T-cell (primary cell): ENCODE measurements at places on chromosomes 7 and 10. TPM values are rescaled to one million over a fixed set of nuclear protein-coding genes. Genes with fewer than 3 reads are reported as not detected.
A peak's percentile ranks its signal among the peaks of the same experiment; 100 is the strongest.

DNA sequence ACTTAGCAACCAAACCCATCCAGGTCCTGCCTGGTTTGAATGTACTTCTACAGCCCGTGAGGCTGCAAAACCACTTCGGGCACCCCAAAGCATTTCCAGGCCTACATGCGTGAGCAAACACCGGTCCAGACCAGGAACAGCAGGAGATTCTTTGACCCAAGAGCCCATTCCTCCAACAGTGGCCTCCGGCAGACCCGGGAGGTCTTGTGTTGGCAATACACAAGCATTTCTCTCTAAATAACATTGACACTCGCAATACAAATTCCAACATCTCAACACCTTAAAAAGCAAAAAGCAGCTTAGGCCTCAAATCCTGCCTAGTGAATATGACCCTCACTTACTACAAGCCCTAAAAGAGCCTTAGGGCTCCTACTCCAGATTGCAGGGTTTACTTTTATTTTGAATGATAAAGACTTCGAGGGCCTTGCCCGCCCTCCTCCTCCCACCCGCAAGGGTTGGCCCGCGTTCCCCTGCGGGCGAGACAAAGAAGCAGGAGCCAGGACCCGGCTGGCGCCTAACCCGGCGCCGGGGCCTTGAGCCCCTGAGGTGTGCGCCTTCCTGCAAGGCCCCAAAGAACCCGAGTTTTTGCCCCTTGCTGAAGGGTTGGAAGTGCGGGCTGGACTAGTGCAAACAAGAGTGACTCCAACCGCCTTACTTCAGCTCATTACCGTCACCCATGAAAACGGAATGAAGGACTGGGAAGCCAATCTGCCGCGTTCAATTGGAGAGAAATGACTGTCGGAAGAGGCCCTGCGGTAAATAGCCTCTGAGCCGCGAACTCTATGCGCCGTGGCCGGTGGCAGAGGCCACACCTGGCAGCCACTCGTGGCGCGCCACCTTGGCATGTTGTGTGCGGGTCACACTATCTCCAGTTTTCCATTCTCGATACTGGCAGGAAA lies 3.4 kb upstream of the DLX6 start:
- H3K27ac ChIP-seq = no peak overlapping the region
- H3K27me3 ChIP-seq = peaks cover 27% of the 10 kb centered on the region
- H3K4me3 ChIP-seq = peak overlapping the region; percentile 3
- DNase-seq = no peak
- peaks cover 30% of the 10 kb centered on the region for H3K4me1 ChIP-seq
- no peaks in the 10 kb centered on the region for H3K36me3 ChIP-seq

DNA sequence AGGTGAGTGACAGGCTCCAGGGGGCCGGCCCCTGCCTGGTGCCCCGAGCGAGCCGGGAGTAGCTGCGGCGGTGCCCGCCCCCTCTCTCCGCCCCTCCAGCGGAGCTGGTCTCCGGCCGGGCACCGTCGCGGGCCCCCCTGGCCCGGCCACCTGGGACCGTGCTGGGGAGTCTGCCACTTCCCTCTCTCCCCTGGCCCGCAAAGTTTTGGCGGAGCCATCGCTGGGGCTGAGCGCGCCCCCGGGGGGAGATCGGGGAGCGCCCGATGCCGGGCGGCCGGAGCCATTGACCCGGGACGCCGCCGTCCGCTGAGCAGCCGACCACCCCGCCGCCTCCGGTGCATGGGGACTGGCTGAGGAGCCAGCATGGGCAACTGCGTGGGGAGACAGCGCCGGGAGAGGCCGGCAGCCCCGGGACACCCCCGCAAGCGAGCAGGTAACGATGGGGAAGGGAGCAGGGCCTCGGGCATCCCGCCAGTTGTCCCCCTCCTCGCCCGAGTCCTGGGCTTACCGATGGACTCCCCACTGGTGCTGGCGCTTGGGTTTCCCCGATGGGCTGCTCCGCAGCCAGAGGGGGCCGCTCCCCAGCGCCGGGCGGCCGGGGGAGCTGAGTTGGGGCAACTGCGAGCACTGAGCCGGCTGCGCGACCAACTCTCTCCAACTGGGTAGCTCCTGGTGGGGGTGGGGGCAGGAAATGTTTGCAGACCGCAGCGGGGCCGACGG lies at the start of gene UBTD1:
Gene UBTD1 (plus strand): TSS at position 84 of the 720 bp plus-strand sequence. CDS start 280 bp downstream, at position 364.
- H3K4me1 ChIP-seq = peaks cover 21% of the 10 kb centered on the region
- DNase-seq = no peak
- peak within 1 kb of the TSS; percentile 93 for H3K4me3 ChIP-seq
- H3K27me3 ChIP-seq = no peaks in the 10 kb centered on the region
- H3K27ac ChIP-seq = peak within 1 kb of the TSS; percentile 80

ASZ1 gene
- not detected for total RNA-seq

LRRC18 gene
- not detected for total RNA-seq

CLEC5A gene
- total RNA-seq = not detected

DNA sequence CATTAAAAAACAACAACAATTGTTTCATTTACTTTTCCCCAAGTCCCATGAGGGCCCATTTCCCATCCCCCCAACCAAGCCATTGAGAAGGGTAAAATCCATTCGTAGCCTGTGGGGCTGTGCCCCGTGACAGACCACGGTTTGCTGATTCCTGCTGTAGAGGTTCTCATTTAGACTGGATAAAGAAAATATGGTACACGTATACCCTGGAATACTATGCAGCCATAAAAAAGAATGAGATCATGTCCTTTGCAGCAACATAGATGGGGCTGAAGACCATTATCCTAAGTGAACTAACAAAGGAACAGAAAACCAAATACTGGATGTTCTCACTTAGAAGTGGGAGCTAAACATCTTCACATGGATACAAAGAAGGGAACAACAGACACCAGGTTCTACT lies 44.9 kb downstream of the ZNF783 start:
- no peak for DNase-seq
- H3K36me3 ChIP-seq = no peaks in the 10 kb centered on the region
- H3K4me1 ChIP-seq = no peaks in the 10 kb centered on the region
- H3K27me3 ChIP-seq = peaks cover 4% of the 10 kb centered on the region
- no peak overlapping the region for H3K4me3 ChIP-seq

- H3K4me3 ChIP-seq = no peak overlapping the region
- H3K4me1 ChIP-seq = no peaks in the 10 kb centered on the region
- no peaks in the 10 kb centered on the region for H3K27me3 ChIP-seq
- DNase-seq = no peak
- H3K27ac ChIP-seq = no peak overlapping the region
These were observed 825.1 kb upstream of the ZWINT start for GRCh38 chr10:57186201-57186600.

- no peaks in the 10 kb centered on the region for H3K36me3 ChIP-seq
- peaks cover 5% of the 10 kb centered on the region for H3K27me3 ChIP-seq
- H3K27ac ChIP-seq = no peak overlapping the region
- no peak for DNase-seq
- H3K4me1 ChIP-seq = no peaks in the 10 kb centered on the region
- no peak overlapping the region for H3K4me3 ChIP-seq
These were observed 95.0 kb downstream of the WDFY4 start for GRCh38 chr10:48779546-48780152.

DNA sequence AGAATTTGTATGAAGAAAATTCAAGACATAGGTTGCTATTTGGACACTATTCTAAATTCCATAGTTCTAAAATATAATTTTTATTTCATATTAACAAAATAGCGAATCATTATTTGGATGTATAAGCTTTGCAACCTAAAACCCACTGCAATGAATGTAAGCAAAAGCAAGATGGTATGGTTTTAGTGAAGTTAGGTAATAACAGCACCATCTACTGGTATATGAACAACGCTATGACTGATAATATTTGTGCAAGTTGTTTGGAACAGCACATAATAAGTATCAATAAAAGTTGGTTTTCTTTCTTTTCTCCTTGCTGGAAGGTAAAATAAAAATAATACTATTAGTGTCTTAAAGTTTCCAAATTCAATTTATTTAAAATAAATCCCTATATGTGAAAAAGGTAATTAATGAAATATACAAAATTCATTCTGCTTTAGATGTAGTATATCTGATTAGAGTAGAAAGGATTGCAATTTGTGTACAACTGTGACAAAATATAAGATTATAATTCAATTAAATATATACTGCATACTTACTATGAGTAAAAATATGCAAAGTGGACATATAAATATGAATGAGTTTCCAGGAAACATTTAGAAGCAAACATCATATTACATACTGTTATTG lies 79.0 kb upstream of the LSM8 start:
- H3K27me3 ChIP-seq = peaks cover 3% of the 10 kb centered on the region
- no peaks in the 10 kb centered on the region for H3K4me1 ChIP-seq
- no peak overlapping the region for H3K27ac ChIP-seq
- H3K36me3 ChIP-seq = no peaks in the 10 kb centered on the region
- H3K4me3 ChIP-seq = no peak overlapping the region

DNA sequence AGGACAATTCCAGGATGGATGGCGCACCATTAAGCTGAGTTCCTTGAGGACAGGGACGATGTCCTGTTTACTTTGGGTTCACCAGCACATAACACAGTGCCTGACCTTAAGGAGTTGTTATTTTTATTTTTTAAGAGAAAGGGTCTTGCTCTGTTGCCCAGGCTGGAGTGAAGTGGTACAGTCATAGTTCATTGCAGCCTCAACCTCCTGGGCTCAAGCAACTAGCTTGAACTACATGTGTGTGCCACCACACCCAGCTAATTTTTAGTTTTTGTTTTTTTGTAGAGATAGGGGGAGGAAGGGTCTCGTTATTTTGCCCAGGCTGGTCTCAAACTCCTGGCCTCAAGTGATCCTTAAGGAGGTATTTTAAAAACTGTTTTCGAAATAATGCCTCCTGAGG lies 1.7 kb upstream of the CALU start:
- H3K36me3 ChIP-seq = no peaks in the 10 kb centered on the region
- DNase-seq = no peak
- H3K4me3 ChIP-seq = no peak overlapping the region
- H3K4me1 ChIP-seq = peaks cover 20% of the 10 kb centered on the region
- H3K27me3 ChIP-seq = no peaks in the 10 kb centered on the region

IFIT1B gene
- not detected for total RNA-seq

GRCh38 chr10:63156236-63156635 lies 23.1 kb downstream of the NRBF2 start:
- no peaks in the 10 kb centered on the region for H3K36me3 ChIP-seq
- no peak for DNase-seq
- no peak overlapping the region for H3K4me3 ChIP-seq

ACSM6 gene
- not detected for total RNA-seq

- H3K27ac ChIP-seq = no peak overlapping the region
- no peaks in the 10 kb centered on the region for H3K4me1 ChIP-seq
- no peaks in the 10 kb centered on the region for H3K36me3 ChIP-seq
- no peak for DNase-seq
- no peak overlapping the region for H3K4me3 ChIP-seq
These were observed 286.0 kb downstream of the TWIST1 start for GRCh38 chr7:18831419-18831818.

- no peaks in the 10 kb centered on the region for H3K36me3 ChIP-seq
- H3K27ac ChIP-seq = no peak overlapping the region
- H3K4me3 ChIP-seq = no peak overlapping the region
- no peaks in the 10 kb centered on the region for H3K4me1 ChIP-seq
- DNase-seq = no peak
These were observed 14.3 kb downstream of the JAZF1 start for GRCh38 chr7:28165961-28166955.

GRCh38 chr10:1939016-1939415 lies 201.7 kb upstream of the ADARB2 start:
- peak overlapping the region; percentile 91 for H3K27ac ChIP-seq
- no peak overlapping the region for H3K4me3 ChIP-seq
- no peaks in the 10 kb centered on the region for H3K27me3 ChIP-seq
- H3K4me1 ChIP-seq = peaks cover 38% of the 10 kb centered on the region

GRCh38 chr10:94025806-94026205 lies 32.1 kb downstream of the PLCE1 start:
- H3K4me3 ChIP-seq = no peak overlapping the region
- no peaks in the 10 kb centered on the region for H3K27me3 ChIP-seq
- H3K27ac ChIP-seq = no peak overlapping the region
- DNase-seq = no peak
- H3K4me1 ChIP-seq = no peaks in the 10 kb centered on the region

KCNMA1 gene
- 0.26 TPM for total RNA-seq

DNA sequence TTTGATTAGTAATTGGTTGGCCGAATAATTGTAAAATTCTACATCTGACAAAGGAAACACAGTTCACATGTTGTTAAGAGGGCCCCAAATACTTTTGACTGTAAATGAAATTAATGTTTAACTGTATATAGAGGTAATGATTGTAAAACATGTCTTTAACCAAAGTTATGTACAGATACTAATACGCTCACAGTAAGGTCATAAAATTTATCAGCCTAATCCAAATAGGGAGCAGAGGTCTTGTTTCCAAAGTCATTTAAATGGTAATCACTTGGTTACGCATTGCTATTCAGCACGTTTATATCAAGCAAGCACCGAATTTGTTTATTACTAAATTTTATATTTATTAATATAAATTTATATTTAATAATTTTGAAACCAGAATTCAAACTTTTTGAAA lies 1.4 kb downstream of the PHYHIPL start:
- peaks cover 6% of the 10 kb centered on the region for H3K27me3 ChIP-seq
- H3K4me1 ChIP-seq = no peaks in the 10 kb centered on the region
- DNase-seq = no peak

- no peaks in the 10 kb centered on the region for H3K4me1 ChIP-seq
- DNase-seq = no peak
- H3K36me3 ChIP-seq = no peaks in the 10 kb centered on the region
- no peak overlapping the region for H3K27ac ChIP-seq
These were observed 312.3 kb upstream of the ZNF32 start for GRCh38 chr10:43960981-43961380.

COL28A1 gene
- total RNA-seq = 0.09 TPM

- no peaks in the 10 kb centered on the region for H3K27me3 ChIP-seq
- no peaks in the 10 kb centered on the region for H3K36me3 ChIP-seq
- H3K4me1 ChIP-seq = no peaks in the 10 kb centered on the region
- no peak overlapping the region for H3K4me3 ChIP-seq
- DNase-seq = no peak
- H3K27ac ChIP-seq = no peak overlapping the region
These were observed 134.7 kb upstream of the GALNT17 start for GRCh38 chr7:70997261-70997660.
